ENCODE measurements at places on chromosomes 16 and 17.

GRCh38 chr16:30397776-30398660, 2.8 kb downstream of the ZNF48 start:
- no peak for DNase-seq

- no peak for DNase-seq
Measured at GRCh38 chr16:29760567-29761279, 14.9 kb upstream of the C16orf54 start.

- DNase-seq: no peak
Measured at GRCh38 chr17:64037802-64038201, 17.4 kb upstream of the ICAM2 start.

- DNase-seq: no peak
Measured at GRCh38 chr17:83203472-83204221, 124.2 kb downstream of the METRNL start.

- DNase-seq: no peak
Measured at GRCh38 chr17:33056399-33057146, 64.9 kb downstream of the SPACA3 start.

GRCh38 chr17:31604936-31605335, 213.5 kb downstream of the RAB11FIP4 start:
- DNase-seq: no peak

- DNase-seq: no peak
Measured at GRCh38 chr17:7112510-7113108, 2.0 kb downstream of the ASGR2 start.

DNA sequence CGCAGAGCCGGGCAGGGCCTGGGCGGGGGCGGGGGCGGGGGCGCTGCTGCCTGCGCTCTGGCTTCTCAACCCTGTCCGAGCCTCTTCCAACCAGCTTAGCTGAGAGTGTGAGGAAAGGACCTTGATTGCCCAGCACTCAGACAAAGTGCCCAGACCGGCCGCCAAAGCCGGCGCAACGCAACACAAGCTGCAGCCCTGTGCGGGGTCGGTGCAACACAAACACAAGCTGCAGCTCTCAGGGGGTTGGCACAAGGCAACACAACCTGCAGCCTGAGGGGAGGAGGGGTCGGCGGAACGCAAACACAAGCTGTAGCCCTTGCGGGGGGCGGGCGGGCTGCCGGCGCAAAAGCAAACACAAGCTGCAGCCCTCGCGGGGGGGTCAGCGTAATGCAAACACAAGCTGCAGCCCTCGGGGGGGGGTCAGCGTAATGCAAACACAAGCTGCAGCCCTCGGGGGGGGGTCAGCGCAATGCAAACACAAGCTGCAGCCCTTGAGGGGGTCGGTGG, 60.0 kb downstream of the KLHDC4 start:
- DNase-seq: no peak

GRCh38 chr16:11181899-11182279, 74.1 kb downstream of the SOCS1 start:
- no peak for DNase-seq

DNA sequence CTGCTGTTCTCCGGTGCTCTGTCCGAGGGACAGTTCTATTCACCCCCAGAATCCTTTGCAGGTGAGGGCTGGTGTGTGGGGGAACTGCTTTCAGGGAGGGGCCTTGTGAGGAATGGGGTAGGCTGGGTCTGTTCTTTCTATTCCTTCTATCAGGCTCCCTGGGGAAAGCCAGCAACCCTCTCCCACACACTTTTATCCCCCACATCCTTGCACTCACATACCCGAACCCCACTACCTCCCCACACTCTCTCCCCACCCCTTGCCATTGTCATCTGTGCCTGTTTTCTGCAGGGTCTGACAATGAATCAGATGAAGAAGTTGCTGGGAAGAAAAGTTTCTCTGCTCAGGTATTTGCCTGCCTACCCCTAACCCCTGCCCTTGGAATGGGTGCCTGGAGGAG, 6.4 kb upstream of the TCAP start:
- no peak for DNase-seq

DNA sequence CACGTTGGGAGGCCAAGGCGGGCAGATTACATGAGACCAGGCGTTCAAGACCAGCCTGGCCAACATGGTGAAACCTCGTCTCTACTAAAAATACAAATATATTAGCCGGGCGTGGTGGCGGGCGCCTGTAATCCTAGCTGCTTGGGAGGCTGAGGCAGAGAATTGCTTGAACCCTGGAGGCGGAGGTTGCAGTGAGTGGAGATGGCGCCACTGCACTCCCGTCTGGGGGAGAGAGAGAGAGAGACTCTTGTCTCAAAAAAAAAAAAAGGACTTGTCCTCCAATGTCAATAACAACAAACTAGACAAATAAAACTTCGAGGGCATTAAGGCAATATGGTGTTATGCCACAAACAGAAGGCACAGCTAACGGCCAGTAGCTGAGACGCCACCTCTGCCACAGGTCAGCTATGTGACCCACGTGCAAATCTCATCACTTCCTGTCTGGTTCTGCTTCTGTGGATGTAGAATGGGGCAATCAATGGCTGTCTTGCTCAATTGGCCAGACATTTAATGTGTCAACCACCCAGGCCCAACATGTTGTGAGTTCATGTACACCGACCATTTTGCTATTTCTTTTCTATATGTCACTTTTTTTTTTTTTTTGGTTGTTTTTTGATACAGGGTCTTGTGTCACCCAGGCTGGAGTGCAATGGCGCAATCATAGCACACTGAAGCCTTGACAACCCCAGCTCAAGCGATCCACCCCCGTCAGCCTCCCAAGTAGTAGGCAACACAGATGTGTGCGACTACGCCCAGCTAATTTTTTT, 834 bp upstream of the TXNDC11 start:
- DNase-seq: no peak

DNA sequence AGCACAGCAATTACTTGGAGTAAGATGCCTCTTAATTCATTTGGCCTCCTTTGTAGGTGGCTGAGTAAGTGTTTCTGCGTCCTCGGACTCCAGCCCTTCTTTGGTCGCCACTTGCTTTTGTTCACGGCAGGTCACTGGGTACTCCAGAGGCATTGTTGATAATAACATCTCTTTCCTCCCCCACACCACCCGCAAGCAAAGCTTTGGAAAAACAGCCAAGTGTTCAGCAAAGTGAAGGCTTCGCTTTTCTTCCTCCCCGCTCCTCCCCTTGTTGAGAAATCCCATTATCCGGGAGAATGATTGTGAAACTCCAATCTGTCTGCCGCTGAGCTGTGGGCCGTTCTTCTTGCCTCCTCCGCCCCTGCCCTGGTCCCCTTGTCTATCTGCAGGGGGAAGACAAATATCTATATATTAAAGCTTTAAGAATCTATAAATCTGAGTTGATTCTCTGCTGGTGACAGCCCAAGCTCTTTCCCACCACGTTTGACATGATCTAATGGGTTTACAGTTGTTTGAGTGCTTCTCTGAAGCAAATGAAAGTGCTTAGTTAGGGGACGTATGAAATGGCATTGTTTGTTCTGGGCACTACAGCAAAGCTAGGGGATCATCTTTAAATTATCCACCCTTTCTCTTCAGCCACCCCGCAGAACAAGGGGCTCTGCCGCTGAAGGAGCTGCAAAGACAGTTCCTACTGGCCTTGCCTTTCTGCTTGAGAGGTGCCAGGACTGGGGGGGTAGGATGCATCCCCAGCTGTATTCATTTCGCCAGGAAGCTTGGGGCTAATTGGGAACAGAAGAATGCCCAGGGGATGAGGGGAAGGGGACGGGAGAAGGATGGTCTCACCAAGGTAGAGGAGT, 167.1 kb downstream of the CCDC182 start:
- DNase-seq: no peak

GRCh38 chr16:11752856-11753255, 10.2 kb upstream of the TXNDC11 start:
- DNase-seq: no peak

DNA sequence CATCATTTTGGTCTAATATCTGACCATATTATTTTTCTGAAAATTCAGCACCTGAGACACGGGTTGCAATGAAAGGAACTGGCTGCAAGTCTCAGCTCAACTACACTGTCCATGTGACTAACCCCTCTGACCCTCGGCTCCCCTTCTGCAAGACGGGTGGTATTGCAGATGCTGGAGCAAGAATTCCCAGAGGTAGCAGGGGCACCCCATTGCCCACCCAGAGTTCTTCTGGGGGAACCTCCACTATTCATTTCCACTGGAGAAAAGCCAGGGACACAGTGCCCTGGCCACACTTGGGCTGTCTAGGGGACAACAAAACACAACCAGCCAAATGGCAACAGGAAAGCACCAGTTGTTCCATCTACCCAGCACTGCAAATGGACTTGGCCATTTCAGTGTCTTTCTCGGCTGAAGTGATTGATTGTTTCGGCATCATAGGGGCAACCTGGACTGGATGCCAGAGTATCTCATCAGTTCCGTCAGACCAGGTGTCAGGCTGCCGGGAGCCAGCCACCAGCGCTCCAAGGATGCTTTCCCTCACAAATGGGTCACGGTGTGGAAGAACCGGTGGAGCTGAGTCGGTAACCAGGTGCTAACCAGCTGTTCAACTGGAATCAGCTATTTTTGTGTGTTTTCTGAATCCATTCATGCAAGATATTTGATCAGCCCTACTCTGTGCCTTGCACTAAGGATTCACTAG, 58.1 kb downstream of the C16orf78 start:
- no peak for DNase-seq

DNA sequence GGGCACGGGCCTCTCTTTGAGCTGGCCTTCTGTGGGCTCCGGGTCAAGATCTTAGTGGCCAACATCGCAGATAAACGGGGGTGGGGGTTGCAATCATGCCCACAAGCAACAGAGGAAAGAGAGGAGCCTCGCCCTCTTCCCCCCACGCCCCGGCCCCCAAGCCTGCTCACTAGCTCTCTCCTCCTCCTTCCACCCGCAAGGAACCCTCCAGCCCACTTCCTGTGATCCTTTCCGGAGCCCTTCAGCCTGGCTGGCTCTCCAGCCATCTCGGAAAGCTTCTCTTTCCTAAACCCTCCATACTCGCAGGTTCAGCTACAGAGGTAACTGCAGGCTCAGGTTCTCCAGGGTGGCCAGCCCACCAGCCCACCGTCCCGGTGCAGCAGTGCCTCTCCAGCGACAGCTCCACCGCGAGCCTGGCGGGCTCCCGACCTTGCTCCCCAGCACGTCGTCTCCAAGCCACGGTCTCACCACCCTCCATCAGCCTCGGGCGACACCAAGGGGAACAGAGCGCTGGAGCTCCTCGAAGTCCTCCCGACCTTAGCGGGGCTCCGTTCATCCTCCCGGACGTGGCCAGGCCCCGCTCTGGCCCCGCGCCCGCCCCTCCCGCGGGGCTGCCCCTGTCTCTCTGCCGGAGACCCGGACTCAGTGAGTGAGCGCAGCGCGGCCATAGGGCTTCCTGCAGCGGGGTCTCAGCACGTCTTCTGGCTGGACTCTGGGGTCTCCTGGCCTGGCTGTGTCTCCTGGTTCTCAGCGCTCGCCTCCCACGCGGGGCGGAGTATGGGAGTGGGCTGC, 12.9 kb upstream of the ODF4 start:
- DNase-seq: peak; percentile 45

DNA sequence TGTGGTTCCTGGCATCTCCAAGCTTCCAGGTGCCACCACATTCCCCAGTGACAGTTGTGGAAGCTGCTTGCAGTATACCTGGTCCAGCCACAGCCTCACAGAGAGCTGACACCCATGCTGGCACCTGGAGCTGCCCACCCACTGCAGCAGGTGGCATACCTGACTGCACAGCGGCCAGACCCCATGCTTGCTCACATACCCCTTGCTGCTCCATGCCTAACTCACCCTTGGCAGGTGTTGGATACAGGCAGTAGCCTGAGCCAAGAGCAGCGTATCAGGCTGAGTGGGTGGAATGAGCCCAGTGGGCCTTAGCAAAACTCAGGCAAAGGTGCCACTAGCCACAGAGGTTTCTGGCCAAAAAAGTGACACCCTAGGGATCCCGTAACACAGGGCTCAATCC, 232.3 kb downstream of the CEP112 start:
- DNase-seq: no peak

DNA sequence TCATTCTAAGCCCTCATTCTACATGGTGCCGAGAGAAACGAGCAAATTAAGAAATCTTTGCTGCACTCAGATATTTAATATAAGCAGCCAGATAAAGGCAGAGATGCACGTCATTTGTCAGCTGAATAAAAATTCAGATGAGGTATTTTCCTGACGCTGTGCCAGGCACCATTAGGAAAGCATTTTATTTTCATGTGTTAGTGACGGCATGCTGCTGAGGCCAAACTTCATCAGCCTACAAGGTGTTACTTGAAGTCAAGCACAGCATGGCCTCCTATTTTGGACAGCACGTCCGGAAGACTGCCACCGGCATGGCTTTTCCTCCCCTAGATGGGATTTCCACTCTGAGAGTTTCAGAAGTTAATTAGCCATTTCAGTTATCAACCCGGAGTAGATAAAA, 70.3 kb downstream of the IRX3 start:
- DNase-seq: no peak
